ENCODE measurements at places on chromosomes 16 and 17. TPM values are rescaled to one million over a fixed set of nuclear protein-coding genes. Genes with fewer than 3 reads are reported as not detected.

DNA sequence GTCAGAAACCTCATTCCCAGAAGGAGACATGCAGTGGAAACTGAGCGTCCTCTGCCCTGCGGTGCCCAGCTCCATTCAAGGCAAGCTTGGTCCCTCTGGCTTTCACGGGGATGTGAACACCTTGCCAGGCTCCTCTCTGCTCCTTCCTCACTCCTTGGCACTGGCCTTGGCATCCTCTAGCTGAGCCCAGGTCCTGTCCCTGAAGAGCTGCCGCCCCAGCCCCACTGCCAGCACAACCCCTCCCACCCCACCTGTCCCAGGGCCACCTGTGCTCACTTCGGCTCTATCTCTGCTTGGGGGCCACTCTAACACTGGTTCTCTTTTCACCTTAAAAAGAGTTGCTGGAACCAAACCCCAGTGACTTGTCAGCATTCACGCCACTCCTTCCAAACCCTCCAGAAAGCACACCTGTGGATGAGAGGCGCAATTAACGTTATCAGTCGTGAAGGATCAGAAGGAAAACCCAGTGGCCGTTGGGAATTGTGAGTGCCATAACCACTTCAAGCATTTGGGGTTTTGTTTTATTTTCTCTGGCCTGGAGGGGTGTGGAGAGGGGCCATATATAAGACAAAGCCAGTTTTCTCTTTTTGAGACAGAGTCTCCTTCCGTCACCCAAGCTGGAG is 103.7 kb downstream of the AXIN2 start:
- no peak for DNase-seq

TTLL6 gene
- total RNA-seq = not detected

MT3 gene
- total RNA-seq = not detected

GRCh38 chr16:2663553-2664546 is 18.5 kb upstream of the KCTD5 start:
- no peak for DNase-seq

DNA sequence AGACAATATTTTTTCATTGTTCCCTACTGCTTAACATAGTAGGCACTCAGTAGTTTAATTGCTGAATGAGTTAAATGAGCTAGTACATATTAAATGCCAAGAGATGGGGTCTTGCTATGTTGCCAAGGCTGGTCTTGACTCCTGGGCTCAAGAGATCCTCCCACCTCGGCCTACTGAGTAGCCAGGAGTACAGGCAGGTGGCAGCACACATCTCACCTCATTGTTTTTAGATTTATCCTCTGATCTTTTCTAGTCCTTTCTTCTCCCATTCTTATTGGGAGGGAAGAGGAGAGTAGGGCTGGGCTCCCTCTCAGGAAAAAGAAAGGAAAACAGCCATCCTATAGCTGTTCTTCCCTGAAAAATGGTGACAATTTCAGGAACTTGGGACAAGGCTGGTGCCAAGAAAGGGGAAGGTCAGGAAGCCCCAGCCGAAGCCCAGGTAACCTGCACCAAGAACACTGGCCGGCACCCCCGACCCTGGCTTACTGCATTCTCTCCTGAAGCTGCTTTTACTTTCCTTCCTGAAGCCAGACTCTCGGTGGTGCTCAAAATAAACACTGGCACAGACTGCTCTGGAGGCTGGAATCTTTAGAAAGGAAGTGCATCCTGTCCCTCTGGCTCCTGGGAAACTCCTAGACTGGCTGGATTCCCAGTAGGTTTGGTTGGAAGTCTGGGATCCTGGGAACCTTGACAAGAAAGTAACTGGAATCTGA is 2.7 kb downstream of the TNFAIP1 start:
- peak; percentile 63 for DNase-seq

All from pulmonary artery endothelial cell (primary cell).